GM23338 (cell line): ENCODE measurements at places on chromosomes 11 and 22. TPM values are rescaled to one million over a fixed set of nuclear protein-coding genes. Genes with fewer than 3 reads are reported as not detected.

GRCh38 chr11:134037046-134037908 lies 31.6 kb upstream of the JAM3 start:
- DNase-seq = peak; percentile 82

DNA sequence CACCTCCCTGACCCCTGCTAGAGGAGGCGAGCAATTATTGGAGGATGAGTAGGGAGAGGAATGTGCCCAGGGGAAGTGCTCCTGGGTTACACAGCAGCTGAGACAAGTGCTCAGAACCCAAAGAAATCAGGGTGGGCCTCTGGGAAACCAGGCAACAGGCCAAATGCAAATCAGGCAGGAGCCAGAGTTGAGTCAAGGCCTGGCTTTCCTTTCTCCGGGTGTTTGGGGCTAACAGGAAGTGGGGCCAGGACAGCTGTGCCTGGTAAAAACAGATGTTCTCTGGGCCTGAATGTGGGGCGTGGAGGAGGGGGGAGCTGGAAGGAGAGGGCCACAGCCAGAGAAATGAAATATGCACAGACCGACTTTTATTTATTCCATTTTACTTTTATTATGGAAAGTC lies 22.0 kb downstream of the MFNG start:
- no peak for DNase-seq

GRCh38 chr22:28450109-28450508 lies 229.5 kb downstream of the TTC28 start:
- no peak for DNase-seq

DNA sequence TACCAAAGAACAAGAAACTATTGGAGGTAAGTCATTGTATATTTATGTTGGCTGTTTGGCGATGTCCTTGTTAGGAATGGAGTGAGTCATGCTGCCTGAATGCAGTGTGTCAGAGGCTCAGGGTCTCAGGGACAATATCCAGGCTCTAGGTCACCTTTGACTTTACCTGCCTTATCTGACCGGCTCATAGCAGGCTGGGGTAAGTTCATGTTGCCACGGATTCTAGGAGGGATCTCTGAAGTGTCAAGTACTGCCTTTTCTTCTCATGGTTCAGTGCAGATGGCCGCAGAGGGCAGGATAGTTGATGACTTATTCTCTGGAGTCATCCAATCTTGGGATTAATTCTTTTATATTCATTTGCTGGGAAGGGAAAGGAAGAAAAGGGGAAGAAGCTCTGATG lies 53.2 kb downstream of the SPON1 start:
- peak; percentile 25 for DNase-seq

DNA sequence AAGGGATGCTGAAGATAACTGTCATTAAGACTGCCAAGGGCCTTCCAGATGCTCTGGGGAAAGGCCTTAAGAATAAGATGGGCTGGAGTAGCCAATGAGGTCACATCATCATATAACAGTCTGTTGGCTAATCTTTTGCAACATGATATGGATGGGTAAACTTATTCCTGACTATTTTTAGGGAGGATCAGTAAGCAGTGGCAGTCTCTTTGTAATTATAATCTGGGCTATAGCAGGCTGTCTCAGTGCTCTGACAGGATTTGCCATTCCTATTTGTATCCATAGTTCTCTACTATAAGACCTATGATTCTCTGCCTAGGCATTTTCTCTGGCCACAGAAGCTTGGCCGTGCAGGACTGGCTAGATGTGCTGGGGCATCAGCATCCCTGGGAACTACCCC lies 16.1 kb upstream of the CALCB start:
- DNase-seq = no peak

GRCh38 chr11:289712-290620 lies 1.0 kb downstream of the PGGHG start:
- no peak for DNase-seq

Gene OR5M3
- not detected in 2 replicates for polyA plus RNA-seq

Gene PPFIBP2
- polyA plus RNA-seq = 6.4 and 7.1 TPM in 2 replicates

Gene PCF11
- polyA plus RNA-seq = 18.7 and 23.0 TPM in 2 replicates

Gene CDHR5
- polyA plus RNA-seq = not detected in 2 replicates

Gene PATE4
- not detected in 2 replicates for polyA plus RNA-seq
